ENCODE measurements at places on chromosomes 13 and 19.

GRCh38 chr13:51488212-51488611 lies 35.4 kb upstream of the INTS6 start:
- no peak for DNase-seq

DNA sequence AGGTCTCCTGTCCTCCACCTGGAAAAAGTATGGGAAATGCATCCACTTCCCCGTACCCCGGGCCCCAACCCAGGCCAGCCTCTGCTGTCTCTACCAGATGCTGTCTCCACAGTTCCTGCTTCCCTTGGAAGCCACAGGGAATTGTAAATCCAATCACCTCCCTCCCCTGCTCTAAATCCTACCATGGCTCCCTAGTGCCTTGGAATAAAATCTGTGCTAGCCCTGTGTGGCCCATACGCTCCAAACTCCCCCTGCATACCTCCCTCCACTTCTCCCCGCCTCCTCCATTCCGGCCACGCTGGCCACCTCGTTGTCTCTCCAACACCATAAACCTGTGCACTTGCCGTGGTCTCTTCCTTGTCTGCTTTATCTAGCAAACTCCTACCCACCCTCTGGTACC lies 31.2 kb downstream of the UNC13A start:
- no peak for DNase-seq

- no peak for DNase-seq
These were observed 9.1 kb downstream of the AP2S1 start for GRCh38 chr19:46841458-46842083.

DNA sequence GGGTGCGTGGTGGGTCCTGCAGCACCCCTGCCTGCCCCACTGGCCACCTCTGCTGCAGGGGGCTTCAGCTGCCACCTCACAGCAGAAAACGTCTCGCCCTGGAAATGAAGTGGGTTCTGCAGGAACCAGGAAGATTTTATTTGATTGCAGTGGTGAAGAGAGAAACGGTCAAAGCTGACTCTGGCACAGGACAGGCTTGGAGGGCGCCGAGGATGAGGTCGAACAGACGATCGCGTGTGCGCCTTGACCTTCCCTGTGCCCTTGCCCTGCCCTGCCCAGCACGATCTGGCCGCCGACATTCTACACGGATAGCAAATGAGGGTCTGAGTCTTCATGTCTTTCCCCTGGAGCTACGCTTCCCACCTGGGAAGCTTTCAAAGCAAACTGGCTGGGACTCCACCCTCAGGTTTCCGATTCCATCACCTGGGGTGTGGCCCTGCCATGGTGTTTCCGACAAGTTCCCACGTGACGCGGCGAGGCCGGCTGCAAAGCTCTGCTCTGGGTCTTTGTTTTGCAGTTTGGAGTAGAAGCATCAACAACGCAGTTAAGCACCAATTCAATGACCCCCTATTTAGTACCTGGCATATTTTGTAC lies 50.3 kb upstream of the TUBGCP3 start:
- no peak for DNase-seq

GRCh38 chr13:47033216-47033615 lies 136.4 kb upstream of the HTR2A start:
- DNase-seq = no peak

DNA sequence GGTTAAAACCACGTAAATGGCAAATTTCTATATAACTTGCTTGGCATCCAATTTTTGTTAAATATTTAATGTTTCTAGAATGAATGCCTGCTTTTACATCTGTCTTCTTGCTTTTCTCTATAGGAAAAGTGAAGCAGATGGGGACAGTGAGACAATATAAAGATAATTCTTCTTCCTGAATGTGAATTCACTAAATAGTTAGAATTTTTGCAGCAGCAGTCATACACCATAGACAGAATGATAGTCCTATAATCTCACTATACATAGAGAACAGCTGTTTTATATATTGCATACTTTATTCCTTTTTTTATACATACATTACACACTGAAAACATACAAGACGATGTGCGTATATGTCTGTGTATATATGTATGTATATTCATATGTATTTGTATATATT lies 1127.3 kb downstream of the PCDH9 start:
- DNase-seq = no peak

GRCh38 chr19:44212866-44213346 lies 574 bp downstream of the ZNF227 start:
- DNase-seq = no peak

- DNase-seq = no peak
These were observed 75.4 kb downstream of the GGACT start for GRCh38 chr13:100513171-100513570.

- DNase-seq = no peak
These were observed 99.6 kb upstream of the NBEA start for GRCh38 chr13:34842466-34842865.

DNA sequence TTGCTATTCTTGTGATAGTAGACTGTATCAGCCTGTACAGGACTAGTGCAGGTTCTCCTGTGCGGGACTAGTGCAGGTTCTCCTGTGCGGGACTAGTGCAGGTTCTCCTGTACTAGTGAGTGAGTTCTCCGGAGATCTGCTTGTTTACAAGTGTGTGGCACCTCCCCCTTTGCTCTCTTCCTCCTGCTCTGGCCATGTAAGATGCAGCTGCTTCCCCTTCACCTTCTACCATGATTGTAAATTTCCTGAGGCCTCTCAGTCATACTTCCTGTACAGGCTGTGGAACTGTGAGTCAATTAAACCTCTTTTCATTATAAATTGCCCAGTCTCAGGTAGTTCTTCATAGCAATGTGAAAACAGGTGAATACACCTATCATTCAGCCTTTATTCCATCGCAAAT lies 289.6 kb downstream of the TEX29 start:
- DNase-seq = no peak

DNA sequence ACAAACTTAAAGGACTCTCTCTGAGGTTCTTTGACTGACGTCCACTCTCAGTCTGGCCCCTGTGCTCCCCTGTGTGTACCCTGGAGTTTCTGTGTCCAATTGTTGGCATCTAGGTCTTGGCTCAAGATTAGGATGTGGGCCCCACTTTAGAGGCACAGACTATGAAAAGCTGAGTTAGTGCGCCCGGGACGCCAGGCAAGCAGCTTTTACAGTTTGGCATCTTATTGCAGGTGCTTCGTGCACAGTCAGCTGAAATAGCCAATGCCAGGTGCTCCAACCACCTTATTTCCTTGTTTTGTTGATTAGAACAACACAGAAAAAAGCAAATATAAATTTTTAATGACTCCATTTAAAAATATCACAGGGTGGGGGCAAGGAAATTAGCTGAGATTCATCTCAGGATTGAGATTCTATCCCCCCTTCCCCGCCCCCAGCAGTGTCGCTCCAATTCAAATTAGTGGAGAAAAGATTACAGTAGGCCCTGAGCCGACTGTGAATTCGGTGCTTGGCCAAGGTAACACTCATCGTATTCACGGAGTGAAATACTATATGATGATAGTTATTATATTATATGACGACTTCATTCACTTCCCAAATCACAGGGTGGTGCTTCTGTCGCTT lies 4.3 kb downstream of the SOX1 start:
- DNase-seq = no peak

GRCh38 chr13:57531256-57531655 lies 100.3 kb upstream of the PCDH17 start:
- DNase-seq = no peak

DNA sequence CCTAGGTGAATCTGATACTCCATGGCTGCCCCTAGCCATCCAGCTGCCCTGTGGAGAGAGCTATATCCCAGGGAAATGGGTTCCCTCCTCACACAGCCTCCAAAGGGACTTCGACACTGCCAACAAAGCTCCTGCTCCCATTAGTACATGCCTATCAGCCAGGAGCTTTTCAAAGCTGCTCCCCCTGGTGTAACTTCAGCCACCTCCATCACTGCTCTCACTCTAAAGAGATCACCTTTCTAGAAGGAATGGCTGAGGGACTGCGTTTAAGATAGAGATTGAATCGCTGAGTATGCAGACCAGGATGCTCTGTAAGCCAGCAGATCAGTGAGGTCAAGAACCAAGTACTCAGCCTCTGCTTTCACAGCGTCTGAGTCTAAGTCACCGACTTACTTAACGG lies 213.7 kb downstream of the NALCN start:
- DNase-seq = no peak

DNA sequence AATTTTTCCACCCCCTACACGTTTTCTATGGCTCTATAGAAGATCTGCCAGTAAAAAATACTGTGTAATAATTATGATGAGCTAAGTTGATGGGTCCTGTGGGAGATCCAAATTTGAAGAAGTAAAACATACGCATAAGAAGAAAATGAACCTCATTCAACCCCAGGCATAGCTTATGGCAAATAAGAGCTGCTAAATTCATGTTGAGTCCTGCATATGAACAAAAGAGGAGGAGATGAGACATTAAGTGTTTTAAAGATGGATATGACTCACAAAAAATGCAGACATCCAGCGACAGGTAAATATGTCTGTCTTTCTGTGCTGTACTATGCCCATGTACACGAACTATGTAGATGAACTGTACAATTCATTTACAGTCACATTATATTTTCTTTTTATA lies 101.9 kb downstream of the LIG4 start:
- DNase-seq = no peak

DNA sequence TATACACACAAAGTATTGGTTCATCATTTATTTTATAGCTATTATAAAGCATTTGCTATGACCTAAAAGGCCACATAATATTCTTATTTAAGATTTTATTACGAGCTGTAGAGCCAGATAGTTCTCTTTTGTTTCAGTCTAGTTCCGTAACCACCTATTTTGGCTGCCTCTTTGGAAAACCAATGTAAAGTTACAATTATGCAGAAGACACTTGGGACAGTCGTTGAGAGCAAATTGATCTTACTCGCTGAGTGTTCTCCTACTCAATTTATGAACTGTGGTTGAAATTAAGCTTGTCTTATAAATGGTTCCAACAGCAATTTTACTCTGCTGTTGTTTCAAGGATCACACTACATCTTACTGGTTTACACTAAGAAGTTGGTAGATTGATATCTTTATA lies 122.3 kb downstream of the SLC7A1 start:
- DNase-seq = no peak

DNA sequence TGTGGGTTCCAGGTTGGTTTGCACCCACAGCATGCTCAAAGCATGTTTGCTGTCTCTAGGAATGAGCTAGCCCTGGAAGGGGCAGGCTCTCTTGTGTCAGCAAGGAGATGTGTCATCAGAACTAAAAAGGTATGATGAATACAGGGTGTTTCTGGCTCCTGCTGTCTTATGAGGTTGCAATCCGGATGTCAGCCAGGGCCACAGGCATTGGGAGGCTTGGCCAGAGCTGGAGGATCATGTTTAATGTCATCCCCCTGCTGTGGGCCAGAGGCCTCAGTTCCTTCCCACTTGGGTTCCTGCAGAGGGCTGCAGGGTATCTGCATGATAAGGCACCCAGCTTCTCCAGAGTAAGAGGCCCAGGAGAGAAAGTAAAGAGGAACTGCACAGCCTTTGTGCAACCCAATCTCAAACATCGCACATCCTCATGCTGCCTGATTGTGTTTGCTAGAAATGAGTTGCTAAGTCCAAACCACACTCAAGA lies 193.6 kb downstream of the COL4A1 start:
- DNase-seq = no peak

DNA sequence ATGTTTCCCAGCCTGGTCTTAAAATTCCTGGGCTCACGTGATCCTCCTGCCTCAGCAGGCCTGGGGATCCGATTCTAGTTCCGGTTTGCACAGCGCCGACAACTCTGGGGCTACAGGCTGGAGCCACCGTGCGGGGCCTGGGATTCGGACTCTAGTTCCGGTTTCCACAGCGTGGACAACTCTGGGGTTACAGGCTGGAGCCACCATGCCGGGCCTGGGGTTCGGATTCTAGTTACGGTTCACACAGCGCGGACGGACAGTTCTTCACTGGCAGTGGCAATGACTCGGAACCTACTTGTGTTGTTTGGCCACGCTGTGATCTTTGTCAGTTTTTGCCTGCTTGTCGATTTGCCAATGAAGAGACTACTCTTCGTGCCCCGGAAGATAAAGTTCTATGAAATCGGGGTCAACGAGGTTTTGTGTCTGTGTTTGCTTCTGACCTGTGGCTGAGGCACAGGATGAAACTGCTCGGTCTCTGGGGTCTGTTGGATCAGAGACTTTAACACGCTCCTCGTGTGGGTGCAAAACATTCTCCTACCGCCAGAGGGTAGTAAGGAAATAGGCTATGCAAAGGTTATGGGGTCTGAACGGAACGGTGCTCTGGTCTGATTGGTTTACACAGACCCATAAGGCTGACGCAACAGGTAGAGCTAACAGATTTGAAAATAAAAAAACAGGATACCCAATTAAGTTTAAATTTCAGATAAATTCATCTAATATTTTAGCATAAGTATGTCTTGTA lies 12.1 kb upstream of the ZSCAN1 start:
- DNase-seq = peak; percentile 83

DNA sequence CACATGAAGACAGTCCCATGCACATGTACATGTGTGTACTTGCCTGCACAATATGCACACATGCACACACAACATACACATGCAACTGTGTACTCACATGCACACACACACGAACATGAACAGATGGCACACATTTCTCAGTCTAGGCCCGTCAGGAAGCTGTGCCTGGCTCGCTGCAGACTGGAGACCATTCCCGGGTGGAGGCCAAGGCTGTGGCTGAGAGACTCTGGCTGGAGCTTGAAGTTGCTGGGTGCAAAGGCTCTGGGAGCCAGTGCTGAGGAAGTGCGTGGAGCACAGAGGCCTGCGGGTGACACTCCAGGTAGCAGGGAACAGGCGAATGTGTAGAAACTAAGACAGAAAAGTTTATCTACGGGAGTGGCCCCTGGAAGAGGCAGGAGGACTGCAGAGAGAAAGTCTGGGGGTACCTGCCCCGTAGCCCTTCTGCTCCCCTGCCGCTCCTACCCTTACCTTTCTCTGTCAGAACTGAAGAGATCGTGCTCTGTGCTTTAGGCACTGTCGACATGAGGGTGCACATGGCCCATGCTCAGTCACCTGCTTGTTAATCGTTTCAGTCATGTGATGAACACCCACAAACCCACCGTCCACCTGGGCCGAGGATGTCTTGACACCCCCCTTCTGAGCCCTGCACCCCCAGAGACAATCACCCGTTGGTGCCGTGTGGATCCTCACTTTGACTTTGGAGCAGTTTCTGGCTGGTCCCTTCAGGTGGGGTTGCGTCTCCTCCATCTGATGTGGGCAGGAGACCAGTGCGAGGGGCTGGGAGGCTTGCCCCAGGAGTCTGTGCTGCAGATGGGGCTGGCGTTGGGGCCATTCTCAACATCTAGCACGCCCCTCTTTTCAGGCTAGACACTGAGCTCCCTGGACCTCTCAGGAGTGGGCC lies 69.4 kb downstream of the TEX29 start:
- no peak for DNase-seq

GRCh38 chr13:30006246-30006645 lies 155.8 kb upstream of the UBL3 start:
- DNase-seq = no peak

- DNase-seq = no peak
These were observed 4.4 kb downstream of the HAS1 start for GRCh38 chr19:51719251-51719988.

- DNase-seq = no peak
These were observed 5.8 kb upstream of the MKNK2 start for GRCh38 chr19:2056837-2057192.

- no peak for DNase-seq
These were observed 13.3 kb downstream of the DYRK1B start for GRCh38 chr19:39820696-39821095.

GRCh38 chr13:29920025-29920643 lies 69.7 kb upstream of the UBL3 start:
- no peak for DNase-seq

- DNase-seq = no peak
These were observed 145.6 kb upstream of the FRY start for GRCh38 chr13:31885994-31886393.

Data from B cell (primary cell).